ENCODE measurements at places on chromosomes 6 and 20.

DNA sequence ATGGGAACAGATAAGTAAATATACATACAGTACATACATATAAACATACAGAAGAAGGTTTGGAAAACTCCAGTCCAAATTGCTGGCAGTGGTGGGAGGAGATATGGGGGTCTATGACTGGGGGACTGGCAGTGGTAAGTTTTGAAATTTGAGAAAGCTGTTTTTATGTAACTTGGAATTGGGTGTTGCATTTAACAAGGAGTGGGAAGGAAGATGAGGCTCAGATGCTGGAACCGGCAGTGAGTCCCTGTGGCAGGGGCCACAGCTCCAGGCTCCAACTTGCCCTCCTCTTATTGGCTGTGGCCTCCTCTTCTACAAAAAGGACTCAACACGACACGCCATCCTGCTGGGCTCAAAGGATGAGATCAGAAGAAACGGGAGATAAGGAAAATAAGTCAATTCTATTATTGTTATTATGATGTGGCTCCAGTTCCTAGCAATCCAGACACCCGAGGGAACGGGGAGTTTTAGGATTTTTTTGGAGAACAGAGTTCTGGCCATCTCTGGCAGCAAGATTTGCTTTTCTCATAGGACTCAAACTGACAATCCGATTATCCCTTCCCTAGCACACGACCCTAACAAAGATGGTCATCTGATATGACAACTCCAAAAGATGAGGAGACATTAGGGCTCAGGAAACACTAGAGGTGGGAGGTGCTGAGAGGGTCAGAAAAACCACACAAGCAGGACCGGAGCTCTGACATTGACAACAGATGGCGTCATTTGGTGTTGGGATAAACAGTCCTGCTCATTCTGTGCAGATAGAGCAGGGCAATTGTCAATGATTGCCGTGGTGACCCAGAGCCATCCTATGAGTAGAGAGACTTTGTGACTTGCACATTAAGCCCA lies 6.0 kb upstream of the TGM2 start:
- DNase-seq: no peak

DNA sequence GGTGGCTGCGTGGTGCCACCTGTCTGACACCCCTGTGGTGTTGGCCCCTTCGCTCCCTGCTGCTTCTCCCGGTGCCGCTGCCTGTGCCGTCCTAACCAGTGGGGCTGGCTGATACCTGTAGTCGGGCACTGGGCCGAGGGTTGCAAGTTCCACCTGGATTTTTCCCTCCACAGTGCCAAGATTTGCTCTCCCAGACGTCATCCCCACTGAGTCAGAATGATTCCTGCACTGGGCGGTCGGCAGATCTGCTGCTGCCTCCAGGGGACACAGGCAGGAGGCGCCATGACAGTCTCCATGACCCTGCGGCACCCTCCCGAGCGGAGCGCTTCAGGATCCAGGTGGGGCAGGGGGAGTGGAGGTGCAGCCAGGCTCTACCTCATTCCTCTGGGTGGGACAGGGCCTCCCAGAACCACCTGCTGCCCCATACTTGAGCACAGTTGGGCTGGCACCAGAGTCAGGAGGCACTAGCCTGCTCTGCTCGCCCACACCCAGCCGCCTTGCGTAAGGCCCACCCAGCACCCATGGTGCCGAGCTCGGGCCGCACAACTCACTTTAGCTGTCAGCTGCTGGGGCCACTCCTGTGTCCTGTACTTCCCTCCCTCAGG lies 60.2 kb downstream of the TCP11 start:
- DNase-seq: no peak

DNA sequence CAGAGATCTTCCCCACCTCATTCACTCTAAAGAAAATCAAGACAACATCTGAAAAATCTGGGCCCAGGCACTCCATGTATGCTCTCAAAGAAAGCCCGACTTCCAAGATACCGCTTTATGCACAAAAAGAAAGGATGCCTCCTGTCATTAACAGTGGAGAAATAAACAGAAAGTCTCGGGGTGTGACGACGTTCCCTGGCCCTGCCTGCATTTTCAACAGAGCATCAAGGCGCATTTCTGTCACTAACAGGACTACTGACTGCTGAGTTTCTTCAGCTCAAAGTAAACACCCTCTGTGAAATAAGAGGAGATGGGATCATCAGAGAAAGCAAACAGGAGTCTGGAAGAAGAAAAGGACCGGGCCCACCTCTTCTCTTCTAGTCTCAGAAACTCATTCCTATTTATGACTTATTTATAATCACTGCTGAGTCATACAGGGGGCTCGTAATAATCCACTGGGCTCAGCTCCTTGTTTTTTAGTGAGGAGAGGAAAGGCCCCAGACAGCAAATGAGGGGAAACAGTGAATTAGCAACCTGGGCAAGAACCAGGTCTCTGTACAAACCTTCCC lies 99.7 kb downstream of the ZMYND8 start:
- DNase-seq: no peak

DNA sequence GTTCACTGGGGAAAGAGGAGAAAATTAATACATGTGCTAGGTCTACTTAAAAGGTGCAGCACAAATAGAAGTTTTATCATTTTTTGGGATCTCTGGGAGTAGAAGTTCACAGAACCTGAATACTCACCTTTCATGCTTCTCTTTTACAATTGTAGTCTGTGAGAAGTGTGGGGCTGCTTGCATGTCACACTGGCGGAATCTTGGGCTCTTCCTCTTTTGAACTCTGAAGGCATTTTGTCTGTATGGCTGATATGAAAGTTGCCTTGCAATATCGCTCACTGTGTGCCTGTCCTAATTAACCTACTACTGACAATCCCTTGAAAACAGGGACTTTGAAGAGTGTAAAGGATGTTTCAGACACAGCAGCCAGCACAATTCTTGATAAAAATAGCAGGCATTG lies 65.9 kb upstream of the CLDN20 start:
- no peak for DNase-seq

DNA sequence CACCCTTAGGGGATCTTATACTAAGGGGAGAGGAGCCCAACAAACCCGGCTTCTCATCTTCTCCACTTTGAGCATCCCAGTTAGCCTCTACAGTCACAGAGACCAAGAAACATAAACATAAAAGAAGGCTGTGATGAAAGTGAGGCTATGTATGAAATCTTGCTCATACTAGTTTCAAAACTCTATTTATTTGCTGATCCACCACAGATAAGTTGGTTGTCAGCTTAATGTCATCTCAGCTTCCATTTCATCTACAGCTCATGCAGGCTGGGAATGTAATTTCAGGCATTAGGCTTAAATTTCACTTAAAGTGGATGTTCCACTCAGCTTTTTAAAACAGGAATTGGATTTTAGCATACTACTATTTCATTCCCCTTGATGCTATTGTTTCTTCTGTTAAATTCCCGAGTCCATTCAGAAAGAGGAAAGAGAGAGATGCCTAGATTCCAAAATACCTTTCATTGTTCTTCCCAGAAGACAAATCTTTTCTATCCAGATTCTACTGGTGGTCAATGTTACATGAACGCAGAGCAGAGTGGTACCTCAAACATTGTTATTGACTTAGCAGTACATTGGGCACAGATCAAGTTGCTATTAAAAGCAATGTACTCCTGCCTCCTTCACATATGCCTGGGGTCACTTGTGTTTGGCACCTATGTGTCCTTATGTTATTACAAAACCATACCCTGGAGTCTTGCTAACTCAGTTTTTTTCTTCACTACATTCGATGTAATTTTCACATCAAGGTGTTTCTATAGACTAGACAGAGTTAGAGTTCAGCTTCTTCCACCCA lies 149.0 kb downstream of the HACE1 start:
- DNase-seq: no peak

GRCh38 chr6:75281653-75282052 lies 2.9 kb downstream of the TMEM30A start:
- no peak for DNase-seq

- DNase-seq: no peak
Observed at GRCh38 chr20:2890742-2891141, 17.5 kb downstream of the PTPRA start.

- no peak for DNase-seq
Observed at GRCh38 chr20:57835074-57835452, 125.2 kb upstream of the PMEPA1 start.

- no peak for DNase-seq
Observed at GRCh38 chr6:72855471-72855870, 233.6 kb downstream of the KCNQ5 start.

- peak; percentile 67 for DNase-seq
Observed at GRCh38 chr6:145963216-145964068, 716 bp downstream of the SHPRH start.

- no peak for DNase-seq
Observed at GRCh38 chr20:50213531-50214106, 23.0 kb downstream of the CEBPB start.

DNA sequence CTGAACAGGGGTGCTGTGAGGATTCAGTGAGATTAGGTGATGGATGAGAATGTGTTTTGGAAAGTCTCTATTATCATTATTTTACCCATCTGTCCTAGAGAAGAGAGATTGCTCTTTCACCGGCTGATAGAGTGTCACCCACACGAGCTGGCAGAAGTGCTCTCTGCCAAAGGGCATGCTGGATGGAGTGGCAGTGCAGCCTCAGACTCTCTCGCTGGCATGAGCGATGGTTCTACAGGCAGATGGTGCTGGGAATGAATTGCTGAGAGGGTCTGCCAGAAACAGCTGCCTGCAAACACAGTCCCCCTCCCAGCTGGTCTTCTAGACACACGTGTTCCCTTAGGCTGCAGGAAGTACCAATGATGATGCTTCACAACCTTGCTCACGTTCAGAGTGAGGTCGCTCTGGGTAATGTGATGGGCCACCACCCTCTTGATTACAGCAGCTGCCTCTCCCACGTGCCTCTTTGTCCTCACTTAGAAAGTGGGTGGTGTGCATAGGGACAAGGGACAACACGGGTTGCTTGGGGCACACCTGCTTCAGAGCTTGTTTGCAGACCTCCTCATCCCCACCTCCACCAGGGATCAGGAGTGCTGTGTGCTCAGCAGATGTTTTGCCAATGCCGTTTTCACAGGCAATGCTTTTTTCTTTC lies 84.7 kb downstream of the FOXA2 start:
- peak; percentile 66 for DNase-seq

- no peak for DNase-seq
Observed at GRCh38 chr6:100924534-100925227, 43.6 kb upstream of the ASCC3 start.

GRCh38 chr20:22681591-22682248 lies 97.3 kb upstream of the FOXA2 start:
- no peak for DNase-seq

GRCh38 chr6:16947375-16948015 lies 154.4 kb upstream of the STMND1 start:
- DNase-seq: peak; percentile 82

GRCh38 chr20:12166053-12166717 lies 248.5 kb downstream of the BTBD3 start:
- DNase-seq: no peak
